ENCODE measurements at places on chromosomes 1 and 21.

DNA sequence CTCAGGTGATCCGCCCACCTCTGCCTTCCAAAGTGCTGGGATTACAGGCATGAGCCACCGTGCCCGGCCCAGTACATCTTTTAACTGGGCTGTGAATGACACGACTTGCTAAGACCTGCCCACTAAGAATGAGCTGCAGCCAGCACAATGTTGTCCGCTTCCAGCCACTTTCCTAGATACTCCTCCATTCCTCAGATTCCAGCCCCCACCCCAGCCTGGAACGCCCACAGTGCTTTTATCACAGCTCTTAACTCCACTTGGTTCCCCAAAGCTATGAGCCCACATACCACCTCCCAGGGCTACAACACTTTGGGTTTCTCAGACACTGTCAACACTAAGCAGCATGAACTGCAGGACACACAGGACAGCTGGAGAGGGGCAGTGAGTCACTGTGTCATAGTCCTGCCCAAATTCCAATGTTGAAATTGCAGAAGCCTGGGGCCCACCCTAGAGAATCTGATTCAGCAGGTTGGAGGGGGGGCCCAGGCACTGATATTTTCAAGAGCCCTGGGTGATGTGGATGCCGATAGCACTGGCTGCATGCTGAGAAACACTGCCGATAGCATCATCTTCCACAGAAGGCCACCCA is 58.0 kb downstream of the ACBD3 start:
- DNase-seq = no peak

GRCh38 chr1:85065550-85065949 is 17.2 kb upstream of the MCOLN3 start:
- no peak for DNase-seq

DNA sequence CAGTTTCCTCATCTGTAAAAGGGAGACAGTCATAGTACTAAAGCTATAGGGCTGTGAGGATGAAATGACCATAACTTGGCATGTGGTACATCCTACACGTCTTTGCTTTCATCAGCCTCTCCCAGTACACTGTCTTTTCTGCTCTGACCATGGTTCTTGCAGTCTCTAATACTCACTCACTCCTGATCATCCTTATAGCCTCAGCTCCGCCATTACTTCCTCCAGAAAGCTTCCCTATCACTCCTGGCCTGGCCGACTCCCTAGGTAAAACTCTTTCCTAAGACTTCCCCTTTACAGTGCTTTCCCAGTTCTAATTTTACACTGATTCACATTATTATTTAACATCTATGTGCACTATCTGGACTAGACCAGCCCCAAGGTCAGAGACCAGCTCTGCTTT is 5.0 kb upstream of the MRPL24 start:
- DNase-seq = no peak

GRCh38 chr1:145892486-145893087 is 6.9 kb upstream of the ANKRD35 start:
- DNase-seq = no peak

- DNase-seq = no peak
Observed at GRCh38 chr1:110582378-110582777, 23.8 kb downstream of the KCNA2 start.

- no peak for DNase-seq
Observed at GRCh38 chr1:19689085-19689757, 24.5 kb downstream of the HTR6 start.

DNA sequence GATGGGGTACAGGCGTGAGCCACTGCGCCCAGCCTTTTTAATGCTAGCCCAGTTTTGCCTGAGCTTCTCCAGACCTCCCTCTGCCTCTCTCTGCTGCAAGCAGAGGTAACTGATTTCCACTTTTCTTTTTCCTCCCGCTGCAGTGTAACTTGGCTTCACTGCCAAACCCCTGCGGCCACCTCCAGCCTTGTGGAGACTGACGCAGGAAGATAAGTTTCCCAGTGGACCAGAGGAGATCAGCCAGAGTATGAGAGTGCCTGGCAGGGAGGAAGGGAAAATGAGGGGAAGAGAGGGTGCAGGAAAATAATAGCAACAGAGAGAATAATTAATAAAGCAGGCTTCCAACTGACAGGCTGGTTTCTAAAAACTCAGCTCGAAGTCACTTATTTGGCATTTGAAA is 143.7 kb downstream of the PCNX2 start:
- no peak for DNase-seq

GRCh38 chr1:48644905-48645605 is 131.6 kb downstream of the BEND5 start:
- no peak for DNase-seq

DNA sequence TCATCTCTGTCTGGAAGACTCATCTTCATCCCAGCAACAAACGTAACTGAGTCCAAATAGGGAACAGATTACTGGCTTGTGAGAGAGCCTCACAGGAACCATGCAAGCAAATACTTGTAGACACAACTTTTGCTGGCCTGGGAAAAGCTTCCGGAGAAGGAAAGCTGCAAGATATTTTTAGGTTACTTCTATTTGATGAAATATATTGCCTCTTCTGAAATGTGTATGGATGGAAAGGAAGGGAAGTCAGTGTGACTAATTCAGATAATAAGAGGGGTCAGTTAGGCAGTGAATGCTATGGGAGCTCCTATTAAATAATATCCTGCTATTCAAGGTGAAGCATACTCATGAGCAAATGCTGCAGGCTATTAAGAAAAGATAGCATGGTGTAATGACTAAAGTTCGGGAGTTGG is 20.4 kb upstream of the FGGY start:
- DNase-seq = no peak

GRCh38 chr1:224042557-224043118 is 71.3 kb upstream of the FBXO28 start:
- DNase-seq = no peak

DNA sequence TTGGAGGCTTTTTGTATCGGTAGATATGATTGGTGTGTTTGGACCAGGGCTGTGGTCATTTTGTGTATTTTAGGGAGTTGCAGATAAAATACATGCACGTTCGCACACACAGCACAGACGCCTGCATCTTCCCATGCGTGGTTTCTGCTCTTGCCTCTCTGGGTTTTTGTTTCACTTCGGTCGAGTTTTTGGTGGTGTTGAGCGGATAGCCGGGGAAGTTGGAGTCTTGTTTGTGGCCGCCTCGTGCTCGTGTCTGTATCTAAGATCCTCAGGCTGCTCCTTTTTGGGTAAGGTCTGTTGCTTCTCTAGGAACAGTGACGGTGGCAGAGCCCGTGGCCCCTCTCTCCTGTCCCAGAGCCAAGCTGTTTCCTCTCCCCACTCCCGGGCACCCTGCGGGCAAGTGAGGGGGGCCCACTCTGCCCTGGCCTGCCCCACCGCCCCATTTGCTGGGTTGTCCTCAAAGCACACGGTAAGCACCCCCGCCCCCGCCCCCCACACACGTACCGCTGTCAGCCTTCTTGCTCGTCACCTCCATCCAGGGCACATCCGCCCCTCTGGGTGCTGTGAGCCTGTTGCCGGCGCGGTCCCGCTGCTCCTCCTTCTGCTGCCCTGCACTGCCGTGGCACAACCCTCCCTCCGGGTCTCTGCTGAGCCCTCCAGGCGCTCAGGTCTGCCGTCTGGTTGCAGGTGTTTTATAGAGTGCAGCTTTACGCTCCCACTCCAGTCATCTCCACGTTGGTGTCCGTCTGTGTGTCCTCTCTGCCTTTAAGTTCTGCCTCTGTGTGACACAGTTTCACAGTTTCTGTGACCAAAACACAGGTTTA is 51.9 kb downstream of the AGPAT3 start:
- DNase-seq = peak; percentile 44

- DNase-seq = no peak
Observed at GRCh38 chr21:33733601-33734000, 91.3 kb downstream of the ITSN1 start.

GRCh38 chr1:153963850-153964331 is 554 bp upstream of the SLC39A1 start:
- no peak for DNase-seq

GRCh38 chr1:25724966-25725365 is 75.0 kb upstream of the SELENON start:
- DNase-seq = no peak

GRCh38 chr1:119006406-119007279 is 18.5 kb upstream of the TBX15 start:
- no peak for DNase-seq

DNA sequence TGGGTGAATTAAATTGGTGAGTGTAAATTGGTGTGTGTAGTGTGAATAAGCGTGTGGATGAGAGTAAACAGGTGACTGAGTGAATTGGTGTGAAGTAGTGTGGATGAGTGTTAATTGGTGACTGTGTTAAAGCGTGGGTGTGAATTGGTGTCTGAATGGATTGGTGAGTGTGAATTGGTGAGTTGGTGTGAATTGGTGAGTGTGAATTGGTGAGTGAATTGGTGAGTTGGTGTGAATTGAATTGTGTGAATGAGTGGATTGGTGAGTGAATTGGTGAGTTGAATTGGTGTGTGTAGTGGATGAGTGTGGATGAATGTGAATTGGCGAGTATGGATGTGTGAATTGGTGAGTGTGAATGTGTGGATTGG is 8.3 kb downstream of the AURKAIP1 start:
- DNase-seq = no peak

- DNase-seq = no peak
Observed at GRCh38 chr1:119150150-119150549, 9.7 kb upstream of the WARS2 start.

GRCh38 chr1:109979489-109980091 is 5.0 kb upstream of the AHCYL1 start:
- DNase-seq = no peak

DNA sequence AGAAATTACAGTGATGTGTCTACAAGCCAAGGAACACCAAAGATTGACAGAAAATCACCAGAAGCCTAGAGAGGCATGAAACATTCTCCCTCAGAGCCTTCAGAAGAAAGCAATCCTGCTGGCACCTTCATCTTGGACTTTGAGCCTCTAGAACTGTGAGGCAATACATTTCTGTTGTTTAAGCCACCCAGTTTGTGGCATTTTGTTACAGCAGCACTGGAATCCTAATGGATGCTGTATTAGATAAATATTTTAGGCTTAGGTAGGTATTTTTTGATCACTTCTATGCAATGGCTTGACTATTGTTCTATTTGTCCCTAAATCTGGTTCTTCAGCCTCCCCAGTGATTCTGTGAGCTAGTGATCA is 453.1 kb downstream of the LTN1 start:
- no peak for DNase-seq

GRCh38 chr1:185434721-185435120 is 117.7 kb upstream of the IVNS1ABP start:
- DNase-seq = no peak

GRCh38 chr1:15272009-15272781 is 25.2 kb downstream of the FHAD1 start:
- no peak for DNase-seq

DNA sequence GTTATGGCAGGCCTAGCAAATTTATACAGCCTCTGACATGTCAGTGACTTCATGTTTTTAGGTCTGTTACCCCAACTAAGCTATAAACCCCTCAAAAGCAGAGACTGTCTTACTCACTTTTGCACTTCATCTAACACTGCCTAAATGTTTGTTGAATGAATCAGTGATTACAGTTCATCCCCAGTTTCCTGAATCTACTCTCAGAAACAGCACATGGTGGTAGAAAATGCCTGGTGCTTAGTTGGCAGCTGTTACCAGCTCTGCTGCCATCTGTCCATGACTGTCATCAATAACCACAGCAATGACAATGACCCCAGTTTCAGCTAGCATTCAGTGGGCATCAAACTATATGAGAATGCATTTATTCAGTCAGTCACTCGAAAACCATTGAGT is 110.5 kb upstream of the SERBP1 start:
- DNase-seq = no peak

GRCh38 chr1:222306512-222306911 is 241.4 kb downstream of the HHIPL2 start:
- no peak for DNase-seq

GRCh38 chr1:171984262-171984661 is 143.0 kb downstream of the DNM3 start:
- no peak for DNase-seq

DNA sequence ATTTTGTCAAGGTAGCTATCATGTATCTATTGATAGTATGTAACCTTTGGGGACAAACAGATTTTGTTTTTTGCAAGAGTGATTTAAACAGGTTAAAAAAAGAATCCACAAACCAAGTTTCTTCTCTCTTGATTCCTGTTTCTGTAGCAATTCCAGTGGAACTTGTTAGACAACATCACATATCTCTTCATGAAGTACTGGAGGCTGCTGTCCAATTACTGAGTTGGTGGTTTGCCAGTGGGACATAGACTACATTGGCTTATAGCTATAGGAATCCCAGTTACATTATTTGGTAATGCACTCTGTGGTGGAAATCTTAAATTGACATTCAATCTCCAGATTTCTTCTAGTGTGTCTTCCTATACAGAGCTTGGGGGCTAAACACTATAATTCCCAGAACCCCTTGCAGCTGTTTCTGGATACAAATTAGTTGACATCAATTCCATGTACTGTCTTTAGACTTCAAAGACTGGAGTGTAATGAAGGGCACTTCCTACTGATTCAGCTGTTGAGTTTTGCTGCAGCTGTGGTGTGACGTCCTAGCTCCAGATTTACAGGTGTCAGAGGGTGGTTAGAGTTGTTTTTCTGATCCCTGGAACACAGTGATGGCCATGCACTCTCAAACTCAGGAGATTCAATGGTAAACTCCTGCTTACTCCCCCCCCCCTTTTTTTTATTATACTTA is 29.4 kb upstream of the GCLM start:
- no peak for DNase-seq

DNA sequence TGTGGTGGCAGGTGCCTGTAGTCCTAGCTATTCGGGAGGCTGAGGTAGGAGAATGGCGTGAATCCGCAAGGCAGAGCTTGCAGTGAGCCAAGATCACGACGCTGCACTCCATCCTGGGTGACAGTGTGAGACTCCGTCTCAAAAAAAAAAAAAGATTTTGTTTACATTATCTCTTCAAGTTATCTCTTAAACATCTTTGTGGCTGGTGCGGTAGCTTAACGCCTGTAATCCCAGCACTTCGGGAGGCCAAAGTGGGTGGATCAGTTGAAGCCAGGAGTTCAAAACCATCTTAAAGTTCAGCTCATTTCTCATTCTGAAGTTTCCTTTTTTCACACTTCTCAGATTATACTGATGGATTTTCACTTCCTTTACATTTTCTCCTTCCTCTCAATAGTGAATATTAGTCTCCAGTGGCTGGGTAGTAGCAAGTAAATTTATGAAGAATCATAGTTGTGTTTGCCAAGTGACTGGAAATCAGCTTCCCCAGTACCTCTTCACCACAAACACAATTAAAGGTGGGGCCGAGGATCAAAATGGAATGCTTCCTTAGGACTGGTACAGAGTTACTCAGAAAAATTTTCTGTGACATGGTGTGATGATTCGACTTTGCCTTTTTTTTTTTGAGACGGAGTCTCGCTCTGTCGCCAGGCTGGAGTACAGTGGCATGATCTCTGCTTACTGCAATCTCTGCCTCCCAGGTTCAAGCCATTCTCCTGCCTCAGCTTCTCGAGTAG is 13.8 kb downstream of the PIP5K1A start:
- no peak for DNase-seq

GRCh38 chr1:9349331-9349851 is 56.7 kb downstream of the SPSB1 start:
- DNase-seq = no peak
